ENCODE measurements at places on chromosomes 6 and 20. TPM values are rescaled to one million over a fixed set of nuclear protein-coding genes. Genes with fewer than 3 reads are reported as not detected.

Gene MCHR2
- 0.16 TPM for total RNA-seq

Gene SLC16A10
- 5.9 TPM for total RNA-seq

Gene CST7
- total RNA-seq: 0.45 TPM

Gene GABRR1
- total RNA-seq: not detected

Gene REM1
- not detected for total RNA-seq

Gene TENT5A
- total RNA-seq: 39.1 TPM

All from SK-MEL-5 (cell line).